ENCODE measurements at places on chromosomes 11 and 22. TPM values are rescaled to one million over a fixed set of nuclear protein-coding genes. Genes with fewer than 3 reads are reported as not detected.

- no peak for DNase-seq
Observed at GRCh38 chr11:113998574-113998973, 23.7 kb downstream of the HTR3A start.

DNA sequence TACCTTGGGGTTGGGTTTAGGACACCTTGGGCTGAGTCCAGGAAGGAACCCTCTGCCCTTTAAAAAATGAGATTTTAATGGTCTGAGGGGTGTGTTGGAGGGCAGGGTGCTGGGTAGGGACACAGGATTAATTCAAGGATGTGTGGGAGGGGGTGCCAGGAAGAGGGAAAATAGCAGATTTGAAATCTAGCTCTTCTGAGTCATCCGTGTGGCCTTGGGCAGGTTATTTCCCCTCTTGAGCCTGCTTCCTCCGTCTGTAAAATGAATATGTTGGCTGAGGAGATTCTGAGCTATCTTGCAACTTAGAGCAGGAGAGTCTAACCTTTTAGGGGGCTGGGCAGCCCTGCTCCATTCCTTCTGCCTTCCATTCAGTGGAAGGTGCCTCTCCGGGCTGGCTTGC is 3.0 kb downstream of the TSPAN18 start:
- DNase-seq = no peak

GRCh38 chr11:62547691-62548281 is 1.2 kb upstream of the AHNAK start:
- DNase-seq = no peak

DNA sequence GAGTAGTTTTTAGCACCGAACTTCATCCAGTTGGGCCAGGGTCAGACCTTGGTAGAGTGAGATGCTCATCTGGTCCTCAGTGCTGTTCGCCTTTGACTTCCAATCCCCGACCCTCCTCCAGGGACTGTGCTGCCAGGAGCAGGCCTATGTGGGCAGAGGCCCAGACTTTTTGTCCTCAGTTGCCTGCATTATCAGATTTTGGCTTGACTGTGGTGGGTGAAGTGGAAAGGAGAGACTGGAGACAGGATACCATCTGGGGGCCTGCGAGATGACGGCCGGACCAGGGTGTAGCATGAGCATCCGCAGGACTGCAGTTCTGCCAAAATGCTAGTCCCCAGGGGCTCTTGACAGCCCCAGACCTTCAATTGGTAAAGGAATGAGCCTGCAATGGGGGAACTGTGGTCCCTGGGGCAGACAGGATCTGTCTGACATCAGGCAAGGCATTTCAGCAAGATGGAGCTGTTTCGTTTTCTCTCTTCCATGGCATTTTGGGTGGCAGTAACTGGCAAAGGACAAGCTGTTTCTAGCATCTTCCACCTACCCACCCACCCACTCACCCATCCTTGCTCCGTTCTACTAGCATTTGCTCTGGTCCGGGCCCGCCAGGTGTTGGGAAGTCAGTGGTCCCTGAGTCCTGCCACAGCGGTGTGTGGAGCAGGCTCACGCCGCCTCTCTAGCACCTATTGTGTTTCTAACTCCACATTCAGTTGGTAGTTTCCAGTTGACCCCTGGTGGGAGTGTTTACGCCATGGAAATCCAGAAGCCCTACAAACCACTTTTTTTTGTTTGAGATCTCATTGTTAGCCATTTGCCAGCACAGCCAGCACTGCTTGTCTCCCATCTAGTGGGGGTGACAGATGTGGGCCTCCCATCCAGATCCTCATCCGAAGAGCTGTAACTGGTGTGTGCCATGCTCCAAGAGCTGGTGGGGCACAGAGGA is 53.5 kb downstream of the OTOG start:
- no peak for DNase-seq

The SLC22A6 gene
- not detected for total RNA-seq

The FDXACB1 gene
- total RNA-seq = 1.6 TPM

The UBQLNL gene
- not detected for total RNA-seq

- no peak for DNase-seq
Observed at GRCh38 chr11:131841925-131842635, 471.7 kb downstream of the NTM start.

GRCh38 chr22:50605613-50606074 is 5.1 kb downstream of the MAPK8IP2 start:
- no peak for DNase-seq

- no peak for DNase-seq
Observed at GRCh38 chr22:36383110-36383581, 4.6 kb downstream of the MYH9 start.

The CLTCL1 gene
- 11.8 TPM for total RNA-seq

- DNase-seq = no peak
Observed at GRCh38 chr22:17109113-17109865, 11.9 kb downstream of the TMEM121B start.

The LSP1 gene
- total RNA-seq = 2.5 TPM

DNA sequence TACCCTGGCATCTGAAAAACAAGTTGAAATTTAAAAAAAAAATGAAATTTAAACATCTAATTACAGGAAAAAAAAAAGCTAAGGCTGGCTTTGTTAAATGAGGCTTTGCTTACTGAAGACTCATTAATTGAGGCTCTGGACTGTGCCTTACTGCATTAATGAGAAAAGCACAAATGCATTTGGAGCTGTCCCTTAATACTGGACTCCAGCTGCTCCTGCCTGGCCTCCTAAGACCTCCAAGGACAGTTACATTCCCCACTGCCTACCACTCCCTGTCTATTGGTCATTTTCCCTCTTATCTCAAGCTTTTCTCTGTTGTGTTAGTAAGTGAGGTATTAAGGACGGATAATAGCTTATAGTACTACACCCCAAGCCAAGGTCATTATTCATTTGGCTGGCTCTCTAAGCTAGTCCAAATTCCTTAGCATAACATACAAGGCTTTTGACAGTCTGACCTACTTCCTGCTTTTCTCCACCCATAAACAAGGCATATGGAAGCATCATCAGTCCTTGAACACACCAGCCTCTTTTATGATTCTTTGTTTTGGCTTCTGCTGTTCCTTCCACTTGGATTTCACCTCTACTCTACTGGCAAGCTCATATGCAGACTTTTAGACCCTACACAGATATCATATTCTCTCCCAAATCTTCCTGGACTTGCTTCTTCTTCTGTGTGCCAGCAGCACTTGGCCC is 62.5 kb downstream of the USP35 start:
- DNase-seq = no peak

The DMC1 gene
- total RNA-seq = 4.2 TPM

DNA sequence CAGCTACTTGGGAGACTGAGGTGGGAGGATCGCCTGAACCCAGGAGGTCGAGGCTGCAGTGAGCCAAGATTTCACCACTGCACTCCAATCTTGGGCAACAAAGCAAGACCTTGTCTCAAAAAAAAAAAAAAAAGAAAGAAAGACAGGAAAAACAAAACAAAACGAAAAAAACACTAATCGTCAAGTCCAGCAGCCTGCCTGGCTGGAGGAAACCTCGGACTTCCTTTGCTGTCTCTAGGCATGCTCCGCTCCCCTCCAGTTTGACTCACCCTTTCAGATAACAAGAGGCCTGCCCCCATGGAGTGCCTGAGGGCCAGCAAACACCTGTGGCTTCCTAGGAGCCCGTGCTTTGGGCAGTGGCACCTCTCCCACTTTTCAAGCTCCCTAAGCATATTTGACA is 28.8 kb upstream of the CHKA start:
- no peak for DNase-seq

- no peak for DNase-seq
Observed at GRCh38 chr11:48025984-48026340, 45.6 kb downstream of the PTPRJ start.

DNA sequence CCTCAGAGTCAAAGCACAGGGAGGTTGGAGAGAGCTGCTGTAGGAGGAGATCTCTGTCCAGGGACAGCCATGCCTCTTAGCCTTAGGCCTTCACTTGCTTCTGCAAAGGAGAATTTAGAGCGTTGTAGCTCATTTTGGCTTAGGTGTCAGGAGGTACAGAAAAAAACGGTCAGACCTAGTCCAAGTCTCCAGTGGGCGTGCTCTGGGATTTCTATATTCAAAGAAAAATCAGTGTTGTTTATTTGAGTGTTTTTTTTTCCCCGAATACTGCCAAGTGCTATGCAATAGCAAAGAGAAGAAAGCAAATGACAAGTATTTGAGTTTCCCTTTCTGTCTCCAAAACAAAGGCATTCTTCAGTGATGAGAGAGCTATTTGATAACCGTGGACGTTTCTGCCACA is 22.7 kb upstream of the OPCML start:
- no peak for DNase-seq

- DNase-seq = no peak
Observed at GRCh38 chr22:35531202-35531601, 9.4 kb upstream of the RASD2 start.

The RBM4B gene
- total RNA-seq = 61.2 TPM

GRCh38 chr11:75563501-75563977 is 1.5 kb downstream of the SERPINH1 start:
- no peak for DNase-seq

The ARHGAP42 gene
- 21.4 TPM for total RNA-seq

- DNase-seq = no peak
Observed at GRCh38 chr11:63573881-63574855, 11.0 kb upstream of the PLAAT2 start.

Measured in glutamatergic neuron (in vitro differentiated cells).